ENCODE measurements at places on chromosomes 5 and 9.
A peak's percentile ranks its signal among the peaks of the same experiment; 100 is the strongest.

DNA sequence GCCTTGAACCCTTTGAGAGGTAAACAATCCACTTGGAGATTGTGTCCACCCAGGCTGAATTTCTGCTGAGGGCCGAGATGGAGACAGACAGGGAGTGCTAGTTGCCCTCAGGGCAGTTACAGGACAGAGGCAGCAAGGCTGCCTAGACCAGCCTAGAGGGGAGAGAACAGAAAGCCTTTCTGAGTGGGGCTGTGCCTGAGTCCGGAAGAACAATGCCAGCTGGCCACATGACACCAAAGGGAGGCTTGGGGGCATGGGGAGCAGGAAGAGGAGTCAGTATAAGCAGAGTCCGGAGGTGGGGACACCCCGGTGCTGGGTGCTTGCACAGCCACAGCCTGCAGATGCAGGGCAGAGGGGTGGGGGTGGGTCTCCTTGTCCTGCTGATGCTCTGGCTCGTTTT, 145.7 kb downstream of the CFAP90 start:
- DNase-seq: no peak

GRCh38 chr9:127904561-127905003, 5.2 kb upstream of the ST6GALNAC6 start:
- no peak for DNase-seq

DNA sequence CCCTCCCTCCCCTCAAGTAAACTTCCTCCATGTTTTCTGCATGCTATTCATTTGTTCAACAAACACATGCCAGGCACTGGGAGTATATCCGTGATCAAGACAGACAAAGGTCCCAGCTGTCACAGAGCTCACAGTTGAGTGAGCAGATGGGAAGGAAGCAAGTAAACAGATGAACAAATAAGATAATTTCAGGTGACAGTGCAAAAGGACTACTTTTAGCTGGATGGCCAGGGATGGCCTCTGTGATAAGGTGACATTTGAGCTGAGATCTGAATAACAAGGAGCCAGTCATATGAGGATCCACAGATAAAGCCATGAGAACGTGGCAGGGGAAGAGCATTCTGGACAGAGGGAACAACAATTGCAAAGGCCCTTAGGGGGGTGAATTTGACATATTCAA, 121.7 kb upstream of the RAD23B start:
- DNase-seq: no peak

GRCh38 chr5:4361753-4362152, 766.1 kb downstream of the IRX1 start:
- DNase-seq: no peak

GRCh38 chr9:78618735-78619134, 321.8 kb downstream of the PSAT1 start:
- no peak for DNase-seq

DNA sequence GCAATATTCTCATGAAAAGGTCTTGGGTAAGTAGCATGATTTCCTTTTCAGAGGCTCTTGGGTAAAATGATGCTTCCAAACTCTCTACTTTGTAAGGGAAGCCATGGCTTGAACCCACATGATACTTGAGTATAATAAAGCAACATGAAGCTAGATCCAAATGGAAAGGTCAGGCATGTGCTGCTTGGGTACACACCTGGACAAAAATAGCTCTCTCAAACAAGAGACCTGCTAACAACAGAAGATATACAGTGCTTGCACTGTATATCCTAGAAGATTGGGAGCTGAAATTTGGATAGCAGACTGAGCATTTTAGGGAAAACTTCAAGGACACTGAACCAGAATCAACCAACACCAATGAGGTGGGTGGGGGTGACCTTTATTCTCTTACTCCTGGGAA, 40.2 kb downstream of the NMUR2 start:
- no peak for DNase-seq

DNA sequence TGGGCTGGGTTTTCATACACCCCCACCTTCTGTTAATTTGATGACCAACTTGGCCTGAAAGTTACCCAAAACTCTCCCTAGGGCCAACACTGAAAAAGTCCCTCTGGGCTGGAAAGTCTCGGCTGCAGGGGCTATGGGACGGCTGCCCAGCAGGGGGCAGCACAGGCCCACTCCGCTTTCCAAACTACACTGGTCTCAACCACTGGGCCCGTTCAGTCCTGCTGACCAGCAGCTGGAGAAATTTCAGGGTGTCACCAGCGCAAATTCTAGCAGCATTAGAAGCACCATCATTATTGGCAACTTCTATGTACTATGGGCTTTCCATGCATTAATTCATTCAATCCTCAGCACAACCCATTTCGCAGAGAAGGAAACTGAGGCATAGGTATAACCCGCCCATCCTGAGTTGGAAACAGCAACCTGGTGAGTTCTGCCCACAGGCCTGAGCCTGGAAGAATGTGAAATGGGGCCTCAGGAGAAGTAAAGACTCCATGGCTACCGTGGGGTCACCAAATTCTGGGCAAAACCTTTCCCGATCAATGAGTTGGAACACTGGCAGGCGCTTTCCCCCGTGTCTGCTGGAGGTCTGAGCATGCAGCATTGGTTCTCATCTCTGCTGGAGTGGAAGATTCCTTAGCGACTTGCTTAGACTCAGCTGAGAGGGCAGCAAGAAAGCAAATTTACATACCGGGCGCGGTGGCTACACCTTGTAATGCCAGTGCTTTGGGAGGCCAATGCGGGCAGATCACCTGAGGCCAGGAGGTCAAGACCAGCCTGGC, 9.7 kb downstream of the ORM2 start:
- DNase-seq: peak; percentile 36

DNA sequence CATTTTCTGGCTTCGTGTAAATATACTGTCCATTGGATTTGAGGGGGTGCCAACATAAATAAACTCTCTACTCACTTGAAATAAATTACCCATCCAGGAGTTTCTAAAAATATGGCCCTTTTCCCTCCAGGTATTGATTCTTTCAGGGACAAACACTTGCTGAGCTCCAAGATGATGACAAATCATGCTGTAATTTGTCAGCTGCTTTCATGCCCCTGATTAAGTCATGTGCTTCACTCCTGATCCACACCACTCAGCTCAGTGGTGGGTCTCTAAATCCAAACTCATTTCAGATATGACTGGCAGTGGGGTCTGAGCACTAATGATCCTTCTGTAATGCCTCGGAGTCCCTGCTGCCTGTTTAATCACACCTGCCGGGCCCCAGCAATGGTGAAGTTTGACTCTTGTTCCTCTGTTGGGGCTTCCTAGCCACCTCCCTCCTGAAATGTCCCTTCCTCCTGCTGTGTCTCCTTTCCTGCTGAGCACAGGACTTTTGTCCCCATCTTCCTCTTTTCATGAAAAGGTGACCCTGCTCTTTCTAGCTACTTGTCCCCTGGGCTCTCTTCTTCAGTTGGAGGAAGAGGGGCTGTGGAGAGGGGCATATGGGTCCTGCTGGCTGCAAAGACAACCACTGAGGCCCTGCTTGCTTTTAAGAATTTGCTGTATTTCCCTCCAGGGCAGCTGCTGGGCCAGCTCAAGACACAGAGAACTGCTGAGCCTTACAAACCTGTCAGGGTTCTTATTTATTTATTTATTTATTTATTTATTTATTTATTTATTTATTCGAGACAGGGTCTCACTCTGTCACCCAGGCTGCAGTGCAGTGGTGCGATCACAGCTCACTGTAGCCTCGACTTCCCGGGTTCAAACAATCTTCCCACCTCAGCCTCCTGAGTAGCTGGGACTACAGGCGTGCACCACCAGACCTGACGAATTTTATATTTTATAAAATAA, 200.0 kb downstream of the ATP10B start:
- DNase-seq: no peak

- peak; percentile 79 for DNase-seq
Observed at GRCh38 chr5:147935032-147935431, 28.7 kb upstream of the C5orf46 start.

GRCh38 chr9:134943836-134944235, 26.1 kb upstream of the FCN1 start:
- DNase-seq: no peak

GRCh38 chr9:110124439-110124838, 83.5 kb downstream of the C9orf152 start:
- no peak for DNase-seq

- no peak for DNase-seq
Observed at GRCh38 chr9:82467436-82467835, 478.9 kb downstream of the SPATA31D1 start.

DNA sequence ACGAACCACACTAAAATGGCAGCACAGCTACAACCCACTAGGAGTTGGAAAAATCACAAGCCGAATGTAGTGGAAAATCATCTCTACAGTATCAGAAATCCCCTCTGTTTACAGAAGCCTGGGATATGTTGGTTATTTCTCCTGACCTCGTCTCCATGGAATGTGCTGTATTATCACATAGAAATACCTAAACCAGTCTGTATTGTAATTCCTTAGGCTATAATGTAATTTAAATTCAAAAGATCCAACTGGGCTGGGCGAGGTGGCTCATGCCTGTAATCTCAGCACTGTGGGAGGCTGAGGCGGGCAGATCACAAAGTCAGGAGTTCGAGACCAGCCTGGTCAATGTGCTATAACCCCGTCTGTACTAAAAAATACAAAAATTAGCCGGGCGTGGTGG, 244.8 kb upstream of the MPDZ start:
- peak; percentile 39 for DNase-seq

GRCh38 chr9:137241490-137242268, 592 bp downstream of the TUBB4B start:
- peak; percentile 37 for DNase-seq

DNA sequence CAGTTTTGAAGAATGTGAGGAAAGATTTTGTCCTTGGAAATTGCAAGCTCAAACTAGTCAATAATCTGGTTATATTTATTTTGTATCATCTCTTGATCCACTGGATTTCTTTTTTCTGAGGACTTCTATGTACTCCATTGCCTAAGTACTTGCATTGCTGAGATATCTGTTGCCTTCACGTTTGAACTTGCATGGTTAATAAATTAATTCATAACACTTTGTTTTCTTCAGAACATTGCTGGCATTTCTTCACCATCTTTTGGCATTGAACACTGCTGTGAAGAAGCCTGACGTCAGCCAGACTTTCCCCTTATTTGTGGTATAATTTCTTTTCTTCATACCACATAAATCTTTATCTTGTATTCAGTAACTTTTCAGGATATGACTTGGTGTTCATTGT, 246.0 kb upstream of the KIF2A start:
- no peak for DNase-seq

- no peak for DNase-seq
Observed at GRCh38 chr9:130243015-130243881, 22.3 kb upstream of the HMCN2 start.

- no peak for DNase-seq
Observed at GRCh38 chr5:132044207-132044606, 16.2 kb upstream of the IL3 start.

- DNase-seq: peak; percentile 27
Observed at GRCh38 chr5:65152131-65152530, 329.6 kb downstream of the ADAMTS6 start.

DNA sequence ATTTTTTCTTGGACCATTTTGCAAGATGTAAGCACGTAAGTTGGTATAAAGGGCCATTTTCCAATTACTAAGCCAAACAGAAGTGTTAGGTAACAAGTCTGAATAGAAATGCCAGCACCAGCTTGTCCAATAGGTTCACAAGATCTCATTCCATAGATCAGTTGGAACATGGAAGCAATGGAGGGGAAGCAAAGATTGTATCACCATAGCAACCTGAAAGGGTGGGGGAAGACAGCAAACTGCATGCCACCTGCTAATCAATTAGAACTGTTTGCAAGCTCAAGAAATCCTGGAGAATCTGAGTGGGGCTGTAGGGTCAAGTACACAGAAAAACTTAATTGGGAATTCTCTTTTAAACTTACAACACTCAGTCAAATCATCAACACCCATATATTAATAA, 264.9 kb upstream of the EFNA5 start:
- no peak for DNase-seq

DNA sequence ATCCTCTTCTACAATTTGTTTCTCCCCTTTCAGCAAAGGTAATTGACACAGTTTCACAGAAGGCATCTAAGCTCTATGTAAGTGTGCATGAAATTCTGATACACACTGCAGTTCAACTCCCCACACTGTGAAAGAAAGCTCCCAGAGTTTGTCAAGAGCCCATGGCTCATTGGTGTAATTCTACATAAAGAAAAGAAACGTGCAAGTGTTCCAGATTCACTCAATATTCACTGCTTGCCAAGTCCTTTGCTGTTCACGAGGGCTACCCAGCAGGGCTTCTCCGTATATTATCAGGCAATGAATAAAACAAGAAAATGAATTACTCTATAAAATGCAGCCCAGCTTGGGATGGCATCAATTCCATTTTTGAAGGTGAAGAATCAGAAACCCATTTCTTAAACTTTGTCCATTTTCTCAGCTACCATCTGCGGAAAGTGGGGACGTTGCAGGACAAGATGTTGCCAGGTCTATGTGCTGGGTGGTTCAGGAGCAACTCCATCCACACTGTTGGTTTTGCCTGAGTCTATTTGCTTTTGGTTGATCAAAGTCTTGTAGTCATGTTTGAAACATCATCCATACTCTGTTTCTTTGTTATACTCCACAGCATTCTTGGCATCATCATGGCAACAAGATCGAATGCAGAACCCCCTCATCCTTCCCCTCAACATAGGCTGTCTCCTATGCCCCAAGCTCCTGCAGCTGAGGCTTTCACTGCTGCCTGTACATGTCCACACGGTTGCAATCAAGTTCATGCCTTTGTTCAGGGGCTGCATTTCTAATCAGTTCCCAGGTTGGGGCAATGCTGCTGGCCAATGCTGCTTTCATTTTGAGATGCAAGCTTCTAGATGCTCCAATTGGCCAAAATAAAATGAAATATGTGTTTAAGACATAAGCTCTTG, 301.8 kb downstream of the MED10 start:
- DNase-seq: no peak

DNA sequence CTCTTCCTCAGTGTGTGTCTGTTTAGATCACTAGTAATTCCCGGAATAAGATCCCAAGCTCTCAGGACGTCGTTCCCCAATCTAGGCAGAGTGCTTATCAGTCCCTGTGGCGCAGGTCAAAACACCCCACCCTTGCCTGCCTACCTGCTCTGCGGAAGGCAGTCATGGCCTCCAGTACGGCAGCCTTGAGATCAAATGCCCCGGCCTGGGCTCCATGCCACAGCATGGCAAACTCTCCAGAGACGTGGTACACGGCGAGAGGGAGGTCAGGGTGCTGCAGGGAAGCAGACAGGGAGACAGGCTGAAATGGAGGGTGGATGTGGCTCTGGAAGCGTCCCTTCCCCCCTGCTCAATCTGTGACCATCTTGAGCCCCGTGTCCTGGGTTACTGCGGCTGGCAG, 12.0 kb upstream of the HDHD3 start:
- no peak for DNase-seq

GRCh38 chr5:66958980-66959641, 237.5 kb downstream of the CD180 start:
- peak; percentile 88 for DNase-seq

- DNase-seq: no peak
Observed at GRCh38 chr9:113485761-113486115, 22.2 kb downstream of the RGS3 start.

GRCh38 chr9:131361202-131361833, 32.6 kb upstream of the PRRC2B start:
- DNase-seq: peak; percentile 36

GRCh38 chr9:89179540-89179894, 899 bp upstream of the SHC3 start:
- DNase-seq: peak; percentile 62

GRCh38 chr9:108780942-108781734, 74.6 kb downstream of the ACTL7B start:
- DNase-seq: no peak

GRCh38 chr5:179475208-179475751, 75.1 kb upstream of the RUFY1 start:
- DNase-seq: no peak

Data from iris pigment epithelial cell (primary cell).